Stimulated activated CD4-positive, alpha-beta T cell treated with anti-CD3 and anti-CD28 coated beads, Interleukin-12 subunit alpha, Interleukin-12 subunit beta, amount 100 ng/mL, for 24 hours (primary cell): ENCODE measurements at places on chromosomes 2 and 18.

DNA sequence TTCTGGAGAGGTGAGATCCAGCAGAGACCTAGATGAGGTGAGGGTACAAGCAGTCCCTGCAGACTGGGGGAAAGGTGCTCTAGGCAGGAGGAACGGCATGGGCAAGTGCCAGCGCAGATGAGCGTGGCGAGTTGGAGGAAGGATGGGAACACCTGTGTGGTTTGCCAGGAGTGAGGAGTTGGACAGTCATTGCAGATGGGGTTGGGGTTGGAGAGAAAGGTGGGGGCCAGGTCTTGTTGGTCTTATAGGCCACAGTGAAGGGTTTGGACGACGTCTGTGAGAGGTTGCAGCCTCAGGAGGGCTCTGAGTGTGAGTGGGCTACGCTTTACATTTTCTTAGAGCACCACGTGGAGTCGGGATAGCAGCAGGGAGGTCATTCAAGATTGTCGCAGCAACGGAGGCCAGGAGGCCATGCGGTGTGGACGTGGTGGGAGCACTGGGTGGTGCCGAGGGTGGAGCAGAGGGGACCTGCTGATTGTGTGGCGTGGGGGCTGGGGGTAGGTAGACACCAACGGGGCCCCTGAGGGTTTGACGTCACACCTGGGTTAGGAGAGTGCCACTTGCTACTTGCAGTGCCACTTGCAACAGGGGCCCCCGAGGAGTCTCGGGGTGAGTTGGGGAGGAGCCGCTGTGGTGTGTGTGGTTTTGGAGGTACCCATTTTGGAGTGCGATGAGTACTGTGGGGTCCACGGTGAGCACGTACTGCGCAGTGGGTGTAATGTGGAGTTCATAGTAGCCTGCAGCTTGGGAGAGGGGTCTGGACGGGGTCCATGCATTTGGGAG, 66.2 kb downstream of the LPIN1 start:
- DNase-seq = no peak

- DNase-seq = no peak
Measured at GRCh38 chr2:178873912-178874311, 66.7 kb upstream of the TTN start.

DNA sequence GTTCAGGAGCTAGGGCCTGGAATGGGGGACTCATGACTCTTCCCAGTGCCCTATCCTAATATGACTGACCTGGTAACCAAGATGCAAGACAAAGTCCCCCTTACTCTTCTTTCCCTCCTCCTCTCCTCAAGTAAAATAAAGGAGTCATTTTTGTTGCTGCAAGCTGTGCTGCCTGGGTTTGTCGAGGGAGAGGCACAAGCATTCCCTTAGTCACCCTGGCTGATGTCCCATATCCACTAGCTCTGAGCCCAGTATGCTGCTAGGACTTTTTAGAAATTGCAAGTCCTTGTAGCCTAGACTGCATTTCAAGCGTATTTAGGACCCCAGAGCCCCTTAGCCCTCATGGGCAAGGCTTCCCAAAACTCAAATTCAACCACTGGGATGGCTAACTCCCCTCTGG, 338.5 kb upstream of the SETBP1 start:
- DNase-seq = no peak

DNA sequence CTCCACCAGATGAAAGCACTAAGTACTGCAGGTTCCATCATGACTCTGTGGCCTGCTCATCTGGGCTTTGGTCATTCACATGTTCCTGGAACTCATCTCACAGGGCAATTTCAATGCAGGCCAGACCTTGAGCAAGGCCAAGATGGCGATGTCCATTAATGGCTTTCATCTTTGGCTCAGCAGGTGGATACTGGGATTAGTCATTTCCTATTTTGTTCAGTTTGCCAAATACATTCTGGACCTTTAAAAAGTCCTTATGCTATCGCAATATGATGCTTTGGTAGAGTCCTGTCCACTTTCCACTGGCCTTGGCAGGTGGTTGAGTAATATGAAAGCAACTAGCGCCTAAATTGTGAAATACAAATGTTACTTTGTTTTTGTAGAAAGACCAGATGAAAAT, 170.1 kb upstream of the REV1 start:
- no peak for DNase-seq

- DNase-seq = no peak
Measured at GRCh38 chr2:108586631-108587030, 52.4 kb downstream of the LIMS1 start.

DNA sequence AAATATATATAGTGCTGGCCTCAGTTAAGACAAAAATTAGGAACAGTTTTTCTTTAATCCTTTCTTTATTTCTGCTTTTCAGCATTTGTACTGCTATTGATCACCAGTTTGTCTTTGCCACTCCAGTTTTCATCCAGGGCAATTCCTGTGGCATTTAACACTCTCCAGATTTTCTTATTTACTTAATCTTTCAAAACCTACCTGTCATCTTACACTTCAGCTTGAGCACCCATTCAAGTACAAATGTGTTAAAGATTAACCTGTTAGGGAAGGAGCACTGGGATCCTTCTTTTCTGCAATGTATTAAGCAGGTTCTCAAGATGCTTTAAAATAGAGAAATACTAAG, 101.8 kb upstream of the SCN1A start:
- DNase-seq = no peak

GRCh38 chr18:69097349-69097748, 299.5 kb downstream of the CCDC102B start:
- no peak for DNase-seq

- no peak for DNase-seq
Measured at GRCh38 chr2:162243715-162244114, 470 bp upstream of the FAP start.

GRCh38 chr2:189328848-189329245, 112.4 kb upstream of the WDR75 start:
- DNase-seq = no peak

- peak; percentile 67 for DNase-seq
Measured at GRCh38 chr2:204110338-204110741, 173.8 kb downstream of the ICOS start.

DNA sequence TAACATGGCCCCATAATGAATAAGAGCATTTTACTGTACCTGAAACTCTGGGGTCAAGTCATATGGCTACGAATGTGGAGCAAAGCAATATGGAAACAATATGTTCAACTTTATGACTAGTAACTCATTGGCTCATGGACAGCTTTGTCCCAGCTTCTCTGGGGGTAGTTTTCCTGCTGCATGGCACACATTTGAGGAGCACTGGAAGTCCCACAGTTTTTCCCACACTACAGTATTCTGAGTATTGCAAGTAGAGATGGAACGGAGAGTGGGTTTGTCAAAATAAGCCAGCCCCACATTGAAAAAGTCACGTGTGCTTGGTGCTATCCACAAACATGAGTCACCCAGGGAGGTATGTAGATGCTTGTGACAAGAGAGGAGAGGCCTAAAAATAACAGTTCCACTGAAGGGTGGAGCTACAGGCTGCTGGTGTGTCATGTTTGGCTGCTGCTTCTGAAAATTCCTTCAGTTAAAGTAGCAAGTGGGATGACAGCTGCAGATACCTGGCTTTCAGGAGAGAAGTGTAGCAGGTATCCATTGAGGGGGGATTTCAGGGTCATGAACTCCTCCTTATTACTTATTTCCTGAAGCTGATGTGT, 48.2 kb upstream of the CTAGE1 start:
- DNase-seq = no peak

GRCh38 chr18:49514577-49514976, 27.5 kb upstream of the C18orf32 start:
- no peak for DNase-seq

DNA sequence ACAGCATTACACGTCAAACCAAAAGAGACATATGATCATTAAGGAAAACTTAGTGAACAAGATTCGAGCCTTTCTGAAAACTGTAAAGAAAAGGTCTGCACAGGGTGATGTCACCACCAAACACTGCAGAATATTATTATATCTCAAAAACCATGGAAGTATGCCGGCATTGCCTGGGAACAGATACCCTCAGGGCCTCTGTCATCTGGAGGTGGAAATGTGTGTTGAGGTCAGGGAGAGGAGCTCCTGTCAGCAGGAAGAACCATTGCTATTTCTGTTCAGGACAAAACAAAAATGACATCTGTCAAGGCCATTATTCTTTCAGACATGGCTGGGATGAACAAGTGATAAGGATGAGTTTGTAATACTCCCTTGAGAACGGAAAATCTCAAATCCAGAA, 365.9 kb upstream of the TRIB2 start:
- DNase-seq = no peak

GRCh38 chr18:78363556-78364387, 615.8 kb upstream of the SALL3 start:
- no peak for DNase-seq

- no peak for DNase-seq
Measured at GRCh38 chr2:69073928-69074570, 61.1 kb downstream of the ANTXR1 start.

- no peak for DNase-seq
Measured at GRCh38 chr2:99106913-99107312, 34.6 kb upstream of the C2orf15 start.

DNA sequence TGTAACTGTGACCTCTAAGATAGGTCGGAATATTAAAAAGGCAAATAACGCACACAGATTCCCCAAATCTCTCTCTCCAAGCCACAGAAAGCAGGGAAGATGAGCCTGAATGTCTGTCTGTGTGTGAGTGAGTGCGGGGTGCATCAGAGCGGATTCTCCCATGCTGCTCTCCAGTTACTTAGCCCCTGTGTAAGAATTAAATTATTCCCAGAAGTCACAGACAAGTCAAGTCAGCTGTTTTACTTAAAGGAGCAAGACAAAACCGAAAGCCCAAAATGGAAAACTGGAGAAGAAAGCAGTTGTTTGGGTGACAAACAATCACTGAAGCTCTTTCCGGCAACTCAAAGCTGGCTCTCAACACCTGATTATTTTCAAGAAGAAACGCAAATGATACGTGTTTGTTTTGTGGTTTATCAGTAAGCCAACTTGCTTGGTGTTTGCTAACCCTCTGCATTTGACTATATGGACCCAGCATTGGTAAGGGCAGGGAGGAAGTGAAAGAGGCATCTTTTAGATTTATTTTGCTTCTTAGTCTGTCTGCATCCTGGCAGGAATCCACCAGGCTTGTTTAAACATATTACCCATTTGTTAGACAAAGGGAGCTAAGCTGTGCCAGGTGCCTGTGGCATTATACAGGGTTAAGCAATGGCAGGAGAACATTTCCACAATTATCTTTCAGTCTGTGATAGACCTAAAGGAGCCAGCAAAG, 121.5 kb upstream of the CREB1 start:
- no peak for DNase-seq

DNA sequence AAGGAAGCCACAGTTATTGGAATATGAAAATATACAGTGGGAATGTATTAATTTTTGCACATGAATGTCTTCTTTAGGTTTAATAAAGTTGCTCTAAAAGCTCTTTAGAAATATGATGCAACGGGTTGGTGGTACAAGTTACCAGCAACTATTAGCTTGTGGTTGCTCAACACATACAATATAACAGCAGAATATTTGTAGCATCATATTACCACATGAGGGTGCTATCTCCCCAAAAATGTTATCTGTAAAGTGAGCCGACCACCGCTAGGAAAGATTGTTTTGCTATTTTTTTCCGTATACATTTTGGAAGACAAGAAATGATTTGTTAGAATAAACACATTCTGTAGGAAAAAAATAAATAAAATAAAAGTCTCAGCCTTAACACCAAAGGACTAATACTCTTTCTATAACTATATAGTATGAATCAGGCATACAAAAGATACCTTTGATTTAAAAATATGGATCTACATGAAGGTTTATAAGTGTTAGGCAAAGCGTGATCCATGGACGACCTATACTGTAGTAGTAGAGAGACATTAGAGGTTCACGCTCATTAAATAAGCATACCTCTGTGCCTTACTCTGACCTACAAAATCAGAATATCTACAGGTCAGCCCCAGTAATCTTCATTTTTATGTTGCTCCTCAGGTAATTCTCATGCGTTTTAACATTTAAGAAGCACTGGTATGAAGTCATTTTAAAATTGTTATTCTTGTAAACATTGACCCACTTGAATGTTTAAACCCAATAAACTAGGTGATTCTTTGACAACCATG, 1110.6 kb upstream of the ACVR2A start:
- DNase-seq = no peak

- DNase-seq = no peak
Measured at GRCh38 chr2:8258406-8258805, 423.4 kb upstream of the ID2 start.

GRCh38 chr2:176997792-176998169, 214.8 kb upstream of the HNRNPA3 start:
- no peak for DNase-seq

DNA sequence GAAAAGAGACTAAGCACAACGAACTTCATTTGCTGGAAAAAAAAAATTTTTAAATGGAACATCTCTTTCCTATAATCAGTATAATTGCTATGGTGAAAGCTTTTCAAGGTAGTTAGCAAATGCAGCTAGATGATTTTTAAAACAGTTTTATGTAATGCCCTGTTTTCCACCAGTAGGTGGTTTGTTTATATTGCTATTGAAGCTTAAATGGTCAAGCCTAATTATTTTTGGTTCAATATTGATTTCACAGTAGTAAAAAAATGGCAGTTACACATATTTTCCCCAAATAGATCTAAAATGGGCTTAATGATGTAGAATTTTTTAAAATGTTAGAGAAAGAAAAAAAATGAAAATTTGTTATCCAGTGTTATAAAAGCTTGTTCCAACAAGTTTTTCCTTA, 70.2 kb downstream of the CDH19 start:
- no peak for DNase-seq

- DNase-seq = no peak
Measured at GRCh38 chr18:421247-422155, 79.0 kb downstream of the COLEC12 start.

- no peak for DNase-seq
Measured at GRCh38 chr18:51639541-51639940, 442.1 kb upstream of the MEX3C start.

- DNase-seq = no peak
Measured at GRCh38 chr18:10843565-10843964, 305.8 kb downstream of the PIEZO2 start.

GRCh38 chr2:182652326-182652725, 63.7 kb upstream of the DNAJC10 start:
- DNase-seq = no peak

DNA sequence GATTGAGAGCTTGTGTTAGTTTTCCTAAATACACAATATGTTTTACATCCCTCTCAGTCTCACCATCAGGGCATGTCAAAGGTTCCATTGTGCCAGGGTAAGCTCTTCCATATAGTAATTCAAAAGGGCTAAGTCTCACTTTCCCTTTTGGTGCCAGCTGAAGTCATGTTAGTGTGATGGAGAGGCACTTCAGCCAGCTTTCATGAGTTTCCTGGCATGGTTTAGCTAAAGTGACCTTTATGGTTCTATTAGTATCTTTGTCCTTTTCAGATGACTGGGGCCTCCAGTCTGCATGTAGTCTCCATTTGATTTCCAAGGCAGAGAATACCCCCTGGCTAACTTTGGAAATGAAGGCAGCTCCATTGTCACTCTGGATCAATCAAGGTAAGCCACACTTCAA, 27.2 kb downstream of the NAT8 start:
- no peak for DNase-seq

DNA sequence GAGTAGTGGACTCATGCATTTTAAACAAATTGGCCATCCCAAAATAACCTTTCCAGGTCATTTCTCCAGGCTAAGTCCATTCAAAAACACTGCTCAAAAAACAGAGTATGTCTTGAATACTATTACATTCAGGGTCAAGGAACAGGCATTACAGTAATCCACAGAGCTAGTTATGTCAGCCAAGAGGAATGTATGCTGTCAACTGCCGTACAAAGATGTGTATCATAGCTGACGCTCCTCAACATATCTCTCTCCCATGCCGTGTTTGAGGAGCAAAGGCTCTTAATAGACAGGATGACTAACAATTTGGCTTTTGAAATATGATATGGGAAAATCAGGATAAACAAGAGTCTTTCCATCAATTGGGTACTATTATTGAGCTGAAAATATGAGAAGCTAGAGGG, 68.8 kb upstream of the KCTD1 start:
- no peak for DNase-seq

- no peak for DNase-seq
Measured at GRCh38 chr2:188042412-188042811, 249.3 kb upstream of the GULP1 start.
